ENCODE measurements at places on chromosomes 6 and 20.

GRCh38 chr6:106702046-106702445 lies 72.7 kb downstream of the QRSL1 start:
- no peak for DNase-seq

- no peak for DNase-seq
Measured at GRCh38 chr20:11020712-11021111, 346.9 kb upstream of the JAG1 start.

DNA sequence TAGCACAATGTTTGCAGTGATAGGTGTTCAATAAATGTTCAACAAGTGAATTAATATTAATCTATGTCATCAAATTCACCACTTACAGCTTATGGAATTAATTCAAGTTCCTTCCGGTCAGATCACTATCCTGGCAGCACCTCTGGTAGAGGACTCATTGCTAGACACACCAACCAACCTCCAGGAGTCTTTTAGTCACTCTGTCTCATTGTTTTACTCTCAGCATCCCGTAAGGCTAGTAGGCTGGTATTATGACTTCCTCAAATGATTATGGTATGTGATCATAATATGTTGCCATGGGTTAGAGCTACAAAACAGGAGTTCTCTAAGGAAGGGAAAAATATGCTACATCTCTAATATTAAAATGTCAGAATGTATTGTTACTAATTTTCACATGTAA lies 21.7 kb upstream of the MMS22L start:
- DNase-seq = no peak

- no peak for DNase-seq
Measured at GRCh38 chr6:13716955-13717295, 5.3 kb upstream of the RANBP9 start.

- DNase-seq = no peak
Measured at GRCh38 chr6:53239526-53239925, 90.9 kb upstream of the GCM1 start.

DNA sequence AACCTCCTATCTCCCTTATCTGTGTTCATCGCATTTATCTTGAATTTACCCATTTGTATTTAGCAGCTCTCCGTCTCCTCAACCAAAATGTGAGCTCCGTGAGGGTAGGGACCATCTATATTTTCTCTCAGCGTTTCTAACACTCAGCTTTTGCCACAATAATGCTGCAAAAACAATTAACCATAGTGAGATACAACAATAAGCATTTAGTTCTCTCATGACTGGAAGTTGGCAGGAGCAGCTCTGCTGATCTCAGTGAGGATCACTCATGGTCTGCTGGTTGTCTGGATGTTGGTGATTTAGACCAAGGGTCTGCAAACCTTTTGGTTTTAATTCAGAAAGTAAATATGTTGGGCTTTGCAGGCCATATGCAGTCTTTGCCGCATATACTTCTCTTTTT lies 394.8 kb upstream of the RNF217 start:
- DNase-seq = no peak

DNA sequence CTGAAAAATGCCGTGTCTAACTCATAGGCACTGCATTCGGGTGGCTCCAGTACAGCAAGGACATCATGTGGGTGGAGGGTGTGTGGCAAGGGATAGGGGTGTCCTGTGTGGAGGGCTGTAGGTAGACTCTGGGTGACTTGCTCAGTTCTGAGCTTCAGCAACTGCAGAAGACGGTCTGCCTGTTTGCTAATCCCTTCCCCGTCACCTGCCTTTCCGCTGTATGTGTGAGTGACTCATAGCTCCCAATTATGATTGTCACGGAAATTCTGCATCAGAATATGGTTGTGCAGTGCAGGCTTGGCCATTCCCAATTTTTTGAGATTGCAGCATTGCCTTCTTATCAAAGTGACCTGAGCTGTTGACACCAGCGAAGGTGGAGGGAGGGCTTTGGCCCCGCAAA lies 174.3 kb downstream of the CDH4 start:
- no peak for DNase-seq

- DNase-seq = no peak
Measured at GRCh38 chr6:15255481-15255880, 9.6 kb downstream of the JARID2 start.

DNA sequence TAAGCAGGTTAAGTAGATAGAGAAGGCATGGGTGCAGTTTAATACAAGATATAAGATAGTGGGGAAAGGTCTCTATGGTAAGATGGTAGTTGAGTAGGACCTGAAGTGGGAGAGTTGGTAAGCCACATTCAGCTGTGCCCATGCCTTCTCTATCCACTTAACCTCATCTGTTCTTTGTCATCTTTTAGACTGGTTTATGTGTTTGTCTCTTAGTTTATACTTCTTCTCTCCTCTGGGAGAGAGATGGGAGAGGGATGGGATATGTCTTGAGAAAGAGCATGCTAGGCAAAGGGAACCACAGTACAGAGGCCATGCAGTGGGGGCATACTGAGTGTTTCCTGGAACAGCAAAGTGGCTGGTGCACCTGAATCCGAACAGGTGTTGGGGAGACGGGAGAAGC lies 46.7 kb downstream of the KIZ start:
- no peak for DNase-seq

All from amygdala (tissue), 56 donors.